Activated naive CD4-positive, alpha-beta T cell treated with anti-CD3 and anti-CD28 coated beads, Interleukin-2, amount 10 ng/mL, durations not matched to agents 7 days and 5 days (primary cell): ENCODE measurements at places on chromosomes 2 and 18.
A peak's percentile ranks its signal among the peaks of the same experiment; 100 is the strongest.

DNA sequence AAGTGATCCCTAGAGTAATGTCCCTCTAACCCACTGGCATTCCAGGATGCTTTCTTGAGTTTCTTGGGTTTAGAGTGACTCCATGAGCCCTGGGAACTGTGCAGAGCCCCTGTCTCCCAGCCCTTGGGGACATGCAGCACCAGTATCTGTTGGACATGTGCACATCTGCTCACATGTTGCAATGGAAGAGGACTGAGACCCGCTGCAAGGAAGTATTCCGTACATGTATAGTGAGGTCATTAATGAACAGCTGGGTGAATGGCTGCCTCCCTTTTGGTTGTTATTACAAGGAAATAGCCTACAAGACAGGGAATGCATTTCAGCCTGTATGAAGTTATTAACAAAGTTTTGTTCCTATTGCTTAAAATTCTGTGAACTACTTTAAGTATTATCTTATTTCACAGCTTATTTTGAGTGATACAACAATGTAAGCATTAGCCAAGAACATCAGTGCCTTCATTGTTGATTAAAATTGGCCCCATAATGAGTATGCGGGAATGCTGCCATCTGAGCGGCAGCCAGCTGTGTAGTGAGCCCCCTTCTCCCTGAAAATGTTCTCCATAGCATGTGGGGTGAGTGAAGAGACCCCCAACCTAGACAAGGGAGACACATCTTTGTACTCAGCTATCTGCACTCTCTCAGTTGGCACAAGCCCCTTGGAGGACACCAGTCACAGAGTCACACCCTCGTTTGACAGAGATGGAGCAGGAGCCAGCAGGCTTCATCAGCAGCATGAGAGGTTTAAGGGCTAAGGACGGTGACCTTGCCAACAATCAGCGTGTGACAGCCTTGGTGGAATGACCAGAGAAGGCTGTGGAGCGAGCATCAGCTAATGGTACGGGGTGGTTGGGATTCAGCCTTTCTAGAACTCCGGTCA is 87.4 kb downstream of the FAM210A start:
- no peak for DNase-seq

DNA sequence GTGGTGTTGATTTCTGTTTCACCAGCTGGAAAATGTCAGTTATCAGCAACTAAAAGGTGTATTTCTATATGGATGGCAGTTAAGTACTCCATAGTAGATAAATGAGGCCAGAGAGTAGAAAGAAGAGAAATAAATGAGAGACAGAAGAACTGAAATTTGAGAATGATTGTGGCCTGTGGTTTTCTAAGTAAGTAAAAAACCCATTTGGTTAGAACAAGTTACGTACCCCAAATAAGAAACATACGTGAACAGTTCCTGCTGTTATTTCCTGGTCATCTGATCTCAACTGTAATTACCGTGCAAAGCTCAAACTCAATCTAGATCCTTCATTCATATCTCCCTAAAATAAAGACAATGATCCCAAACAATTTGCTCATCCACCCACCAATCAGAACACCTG is 181.3 kb downstream of the PID1 start:
- DNase-seq: no peak

DNA sequence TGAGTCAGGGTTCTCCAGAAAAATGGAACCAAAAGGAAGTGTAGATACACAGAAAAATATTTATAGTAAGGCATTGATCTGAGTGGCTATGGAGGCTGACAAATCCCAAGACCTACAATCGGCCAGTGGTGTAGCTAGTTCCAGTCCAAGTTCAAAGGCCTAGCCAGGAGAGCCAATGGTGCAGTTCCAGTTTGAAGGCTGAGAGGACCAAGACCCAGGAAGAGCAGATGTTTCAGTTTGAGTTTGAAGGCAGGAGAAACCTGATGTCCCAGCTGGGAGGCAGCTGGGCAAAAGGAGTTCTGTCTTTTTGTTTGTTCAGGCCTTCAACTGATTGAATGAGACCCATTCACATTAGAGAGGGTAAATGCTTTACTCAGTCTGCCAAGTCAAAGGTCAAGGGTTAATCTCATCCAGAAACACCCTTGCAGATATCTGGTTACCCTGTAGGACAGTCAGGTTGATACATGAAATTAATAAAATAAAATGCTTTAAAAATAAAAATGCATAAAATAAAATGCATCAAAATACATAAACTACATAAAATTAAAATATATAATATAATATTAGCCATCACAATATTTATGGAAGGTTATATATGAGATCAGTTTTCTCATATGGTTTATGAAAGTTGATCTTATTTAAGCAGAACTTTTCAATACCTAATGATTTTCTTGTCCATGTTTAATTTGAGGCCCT is 38.7 kb downstream of the KCNE4 start:
- DNase-seq: no peak

DNA sequence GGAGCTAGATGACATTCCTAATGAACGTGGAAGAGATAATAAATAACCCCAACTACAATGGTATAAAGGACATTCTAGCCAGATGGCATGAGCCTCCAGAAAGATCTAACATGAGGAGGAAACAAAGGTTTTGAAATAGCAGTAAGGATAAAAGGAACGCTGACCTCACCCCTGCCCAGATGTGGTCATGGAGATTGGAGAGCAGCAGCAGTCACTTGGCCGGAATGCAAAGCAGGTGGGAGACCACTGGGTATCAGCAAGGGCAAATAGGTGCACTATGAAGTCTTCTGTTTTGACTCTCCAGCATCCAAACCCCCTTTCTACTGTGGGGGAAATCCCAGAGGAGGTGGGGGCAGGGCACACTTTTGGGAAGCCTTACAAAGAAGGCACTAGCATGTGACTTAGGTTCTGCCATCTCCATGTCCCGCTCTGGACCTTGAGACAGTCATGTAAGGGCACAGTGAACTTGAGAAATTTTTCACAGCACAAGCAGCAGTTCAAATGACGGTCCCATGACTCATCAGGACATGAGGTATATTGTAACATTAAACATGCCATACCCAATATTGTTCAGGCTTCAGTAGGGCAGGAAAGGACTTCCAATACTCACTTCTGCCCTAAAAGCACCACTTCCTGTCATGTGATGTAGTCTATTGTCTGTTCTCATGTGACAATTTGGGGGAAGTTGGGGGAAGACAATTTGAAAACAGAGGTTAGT is 55.2 kb downstream of the METTL4 start:
- DNase-seq: peak; percentile 21

- DNase-seq: no peak
Measured at GRCh38 chr2:217107480-217107879, 247.6 kb upstream of the TNP1 start.
